ENCODE measurements at places on chromosomes 4 and X.

DNA sequence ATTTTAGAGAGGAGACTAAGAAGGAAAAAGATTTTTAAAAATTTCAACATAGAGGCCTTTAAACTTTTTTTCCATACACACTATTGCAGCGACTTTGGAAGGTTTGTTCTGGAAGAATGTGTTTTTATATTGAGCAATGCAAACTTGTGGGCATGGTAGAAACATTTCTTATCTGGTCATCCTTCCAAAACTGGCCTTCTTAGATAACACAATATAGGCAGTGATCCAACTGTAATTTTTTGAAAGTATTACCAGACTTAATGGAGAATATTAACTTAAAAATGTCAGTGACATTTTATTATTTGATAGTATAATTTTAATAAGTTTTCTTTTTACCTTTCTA, 25.6 kb downstream of the FHDC1 start:
- no peaks in the 10 kb centered on the region for H3K36me3 ChIP-seq
- no peak for DNase-seq
- no peak overlapping the region for H3K4me3 ChIP-seq
- no peak overlapping the region for H3K27ac ChIP-seq
- H3K4me1 ChIP-seq = no peaks in the 10 kb centered on the region

- H3K27me3 ChIP-seq = peaks cover 32% of the 10 kb centered on the region
- no peaks in the 10 kb centered on the region for H3K4me1 ChIP-seq
- H3K27ac ChIP-seq = no peak overlapping the region
- H3K4me3 ChIP-seq = no peak overlapping the region
- no peak for DNase-seq
Observed at GRCh38 chr4:24801136-24801855, 5.9 kb downstream of the SOD3 start.

- H3K27ac ChIP-seq = no peak overlapping the region
- H3K4me3 ChIP-seq = no peak overlapping the region
- no peaks in the 10 kb centered on the region for H3K4me1 ChIP-seq
- no peaks in the 10 kb centered on the region for H3K27me3 ChIP-seq
- no peaks in the 10 kb centered on the region for H3K36me3 ChIP-seq
- DNase-seq = no peak
Observed at GRCh38 chr4:164734484-164734883, 19.4 kb upstream of the SMIM31 start.

DNA sequence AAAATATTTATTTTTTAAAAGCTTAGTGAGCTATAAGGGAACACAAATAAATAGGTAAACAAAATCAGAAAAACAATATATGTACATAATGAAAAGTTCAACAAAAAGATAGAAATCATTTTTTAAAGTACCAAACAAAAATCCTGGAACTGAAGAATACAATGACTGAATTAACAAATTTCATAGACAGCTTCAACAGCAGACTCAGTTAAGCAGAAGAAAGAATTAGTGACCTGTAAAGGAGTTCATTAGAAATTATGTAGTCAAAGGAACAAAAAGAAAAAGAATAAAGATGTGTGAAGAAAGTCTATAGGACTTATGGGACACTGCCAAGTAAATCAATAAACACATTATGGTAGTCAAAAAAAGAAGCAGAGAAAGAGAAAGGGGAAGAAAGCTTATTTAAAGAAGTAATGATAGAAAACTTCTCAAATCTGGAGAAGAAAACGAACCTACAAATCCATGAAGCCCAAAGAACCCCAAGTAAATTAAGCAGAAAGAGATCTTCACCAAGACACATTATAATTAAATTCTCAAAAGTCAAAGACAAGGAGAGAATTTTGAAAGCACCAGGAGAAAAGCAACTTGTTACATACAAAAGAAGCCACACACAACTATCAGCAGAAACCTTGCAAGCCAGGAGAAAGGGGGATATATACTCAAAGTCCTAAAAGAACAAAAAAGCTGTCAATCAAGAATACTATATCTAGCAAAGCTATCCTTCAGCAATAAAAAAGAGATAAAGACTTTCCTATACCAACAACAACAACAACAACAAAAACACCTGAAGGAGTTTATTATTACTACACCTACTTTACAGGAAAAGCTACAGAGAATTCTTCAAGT, 338.9 kb downstream of the PTTG2 start:
- H3K4me1 ChIP-seq = no peaks in the 10 kb centered on the region
- no peak overlapping the region for H3K27ac ChIP-seq
- no peak overlapping the region for H3K4me3 ChIP-seq

DNA sequence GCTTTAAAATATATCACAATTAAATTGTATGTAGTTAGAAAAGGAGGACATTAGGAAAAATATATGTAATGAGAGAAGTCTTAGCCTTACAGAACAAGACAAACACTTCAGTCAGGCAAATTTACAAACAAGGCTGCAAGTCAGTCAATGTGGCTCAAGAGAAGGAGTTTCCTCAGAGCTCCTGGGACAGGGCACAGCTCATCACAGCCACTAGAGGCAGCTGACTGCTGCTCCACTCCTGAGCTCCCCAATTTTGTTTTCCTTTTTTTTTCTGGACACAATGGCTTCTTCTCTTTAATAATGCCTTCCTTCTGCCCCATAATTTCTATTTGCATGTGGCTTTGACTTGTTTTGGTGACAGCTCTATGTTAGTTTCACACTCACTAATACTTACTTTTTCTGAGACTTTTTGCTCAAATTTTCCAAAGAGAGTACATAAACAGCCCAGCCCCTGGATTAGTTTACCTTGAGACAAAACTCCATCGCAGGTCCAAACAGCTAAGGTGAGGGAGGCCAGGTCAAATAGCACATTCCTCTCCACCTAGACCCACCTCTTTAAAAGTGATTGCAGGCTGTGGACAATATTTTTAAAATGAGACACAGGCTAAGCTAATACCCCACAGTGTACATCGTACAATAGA, 850.4 kb upstream of the FRG1 start:
- no peak for DNase-seq
- no peak overlapping the region for H3K27ac ChIP-seq

GRCh38 chr4:8709729-8710360, 117.3 kb downstream of the CPZ start:
- H3K4me3 ChIP-seq = no peak overlapping the region
- no peak for DNase-seq
- no peaks in the 10 kb centered on the region for H3K27me3 ChIP-seq
- no peaks in the 10 kb centered on the region for H3K36me3 ChIP-seq
